ENCODE measurements at places on chromosomes 7 and 10. TPM values are rescaled to one million over a fixed set of nuclear protein-coding genes. Genes with fewer than 3 reads are reported as not detected.

Gene CPED1
- not detected for total RNA-seq

Gene TLX1
- total RNA-seq = not detected

DNA sequence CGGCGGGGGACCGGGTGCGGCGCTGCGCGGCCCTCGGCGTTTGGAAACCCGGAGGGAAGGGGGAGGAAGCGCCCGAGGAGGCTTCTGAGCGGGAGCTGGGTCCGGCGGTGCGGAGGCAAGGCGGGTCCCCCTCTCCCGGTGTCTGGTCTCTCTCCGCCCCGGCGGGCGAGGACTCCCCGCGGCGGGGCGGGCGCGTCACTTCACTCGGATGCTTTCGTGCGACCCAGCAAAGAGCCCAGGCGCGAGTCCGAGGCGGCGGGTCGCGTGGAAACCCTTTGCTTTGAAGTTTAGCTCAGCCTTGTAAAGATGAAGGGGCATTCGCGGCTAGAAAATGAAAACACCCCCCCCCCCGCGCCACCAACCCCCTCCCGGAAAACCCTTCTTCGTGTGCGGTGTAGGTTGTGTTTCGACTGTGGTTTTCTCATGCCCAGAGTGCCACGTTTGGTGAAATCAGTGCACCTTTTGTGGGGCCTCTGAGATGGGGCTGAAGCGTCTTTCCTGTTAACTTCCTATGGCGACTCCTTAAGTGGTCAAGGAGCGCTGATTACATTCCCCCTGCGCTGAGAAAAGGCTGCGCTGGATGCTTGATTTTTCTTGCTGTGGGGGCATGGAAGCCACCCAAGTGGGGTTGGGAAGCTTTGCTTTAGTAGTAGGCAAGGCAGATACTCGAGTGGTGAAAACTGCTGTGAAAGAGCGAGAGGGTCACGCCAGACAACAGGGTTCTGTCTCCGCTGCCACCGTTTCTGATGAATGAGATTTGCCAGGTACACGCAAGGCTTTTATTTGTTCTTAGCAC is 876 bp downstream of the GNAI1 start:
- peak overlapping the region; percentile 39 for H3K27ac ChIP-seq
- no peaks in the 10 kb centered on the region for H3K36me3 ChIP-seq
- DNase-seq = peak; percentile 24
- H3K4me1 ChIP-seq = peaks cover 14% of the 10 kb centered on the region

Gene LRRD1
- not detected for total RNA-seq

GRCh38 chr7:149820622-149821190 is 17.5 kb upstream of the ZNF862 start:
- H3K4me3 ChIP-seq = no peak overlapping the region
- H3K27ac ChIP-seq = no peak overlapping the region
- no peak for DNase-seq

All from activated CD8-positive, alpha-beta T cell treated with anti-CD3 and anti-CD28 coated beads, Interleukin-2, amount 10 ng/mL, durations not matched to agents 7 days and 5 days (primary cell).